ENCODE measurements at places on chromosomes 2 and 18.

DNA sequence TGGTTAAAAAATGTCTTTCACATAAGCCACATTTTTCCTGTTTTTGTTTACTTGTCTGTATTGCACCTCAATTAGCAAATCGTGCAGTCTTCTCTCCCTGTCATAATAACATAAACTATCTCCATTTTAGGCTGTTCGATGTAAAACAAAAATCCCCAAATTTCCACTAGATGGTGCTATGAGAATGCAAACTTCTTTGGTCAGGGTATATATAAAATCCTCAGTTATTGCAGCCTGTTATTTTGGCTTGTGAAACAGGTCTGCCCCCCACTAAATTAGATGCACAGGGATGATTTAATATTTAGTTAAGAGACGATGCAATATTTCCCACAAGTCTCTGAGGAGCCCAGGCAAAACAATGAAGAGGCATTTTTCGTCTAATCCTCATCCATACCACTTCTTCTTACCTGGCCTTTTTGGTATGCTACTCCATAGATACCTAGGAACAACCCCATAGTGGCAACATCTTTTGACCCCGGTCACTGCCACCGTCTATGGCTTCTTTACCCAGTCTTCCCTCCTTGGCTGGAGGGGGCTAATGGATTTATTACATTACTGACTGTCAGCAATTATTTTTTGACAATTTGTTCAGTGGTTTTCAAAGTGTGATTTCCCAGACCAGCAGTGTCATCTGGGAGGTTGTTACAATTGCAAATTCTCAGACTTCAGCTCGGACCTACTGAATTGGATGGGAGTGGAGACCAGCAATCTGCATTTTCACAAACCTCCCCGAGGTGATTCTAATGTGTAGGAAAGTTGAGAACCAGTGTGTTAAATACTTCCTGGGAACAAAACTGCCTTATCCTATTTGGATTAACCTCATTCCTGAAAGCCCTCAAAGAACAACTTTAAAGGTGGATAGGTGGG is 117.4 kb upstream of the CWC22 start:
- H3K36me3 ChIP-seq: no peaks in the 10 kb centered on the region
- H3K27ac ChIP-seq: no peak overlapping the region
- peak; percentile 8 for DNase-seq
- H3K27me3 ChIP-seq: peaks cover 2% of the 10 kb centered on the region
- no peaks in the 10 kb centered on the region for H3K4me1 ChIP-seq

DNA sequence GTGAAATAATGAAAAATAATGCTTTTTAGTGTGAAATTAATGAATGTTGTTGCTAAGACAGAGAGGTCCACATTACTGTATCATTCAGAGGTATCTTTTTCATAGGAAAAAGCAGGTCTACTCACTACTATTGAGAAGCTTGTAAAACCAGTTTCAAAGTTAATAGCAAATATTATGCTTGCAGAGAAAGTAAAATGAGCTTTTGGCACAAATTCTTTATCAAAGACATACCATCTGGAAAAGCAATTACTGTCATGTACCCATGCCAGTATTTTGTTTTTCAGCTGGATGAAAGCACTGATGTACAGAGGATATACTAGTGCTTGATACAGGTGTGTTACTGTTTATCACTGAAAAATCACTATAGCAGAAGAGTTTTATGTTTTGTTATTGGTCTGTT is 77.5 kb downstream of the NCOA1 start:
- H3K27ac ChIP-seq: no peak overlapping the region
- H3K27me3 ChIP-seq: no peaks in the 10 kb centered on the region
- no peaks in the 10 kb centered on the region for H3K4me1 ChIP-seq
- H3K36me3 ChIP-seq: peaks cover 24% of the 10 kb centered on the region

DNA sequence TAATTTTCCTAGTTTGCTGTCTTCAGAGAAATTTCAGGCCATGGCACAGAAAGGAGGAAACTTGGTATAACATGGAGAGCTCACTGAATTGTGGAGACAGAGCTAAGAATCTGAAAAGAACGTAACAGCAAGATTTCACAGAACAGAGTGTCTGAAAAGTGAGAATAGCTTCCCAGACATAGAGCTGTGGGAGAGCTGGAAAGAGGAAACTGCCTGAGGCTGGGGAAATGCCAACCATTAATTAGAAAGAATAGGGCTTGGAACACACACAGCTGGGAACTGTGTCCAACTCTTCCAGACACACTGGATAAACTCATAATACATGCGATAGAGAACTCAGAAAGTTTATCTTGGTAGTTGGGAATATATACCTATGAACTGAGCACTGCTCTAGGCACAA is 51.6 kb upstream of the KYNU start:
- H3K4me1 ChIP-seq: peaks cover under 1% of the 10 kb centered on the region
- H3K27ac ChIP-seq: no peak overlapping the region
- no peak overlapping the region for H3K4me3 ChIP-seq
- no peaks in the 10 kb centered on the region for H3K27me3 ChIP-seq
- no peak for DNase-seq
- no peaks in the 10 kb centered on the region for H3K36me3 ChIP-seq

DNA sequence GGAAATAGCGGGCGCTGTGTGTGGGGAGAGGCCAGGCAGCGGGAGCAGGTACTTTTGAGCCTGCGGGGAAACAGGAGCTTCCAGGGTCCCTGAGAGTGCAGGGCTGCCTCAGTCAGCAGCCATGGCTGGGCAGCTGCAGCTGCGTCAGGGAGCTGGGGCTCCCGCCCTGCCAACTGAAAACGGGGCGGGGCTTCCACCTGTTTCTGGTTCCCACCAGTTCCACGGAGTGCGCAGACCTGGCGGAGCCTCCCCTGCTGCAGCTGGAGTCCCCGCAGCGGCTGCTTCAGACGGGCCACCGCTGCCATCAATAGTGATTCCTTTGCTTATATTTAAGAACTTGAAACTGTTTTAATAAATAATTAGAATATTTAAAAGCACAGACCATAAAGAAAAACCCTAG is 30.6 kb upstream of the RPRM start:
- H3K27me3 ChIP-seq: no peaks in the 10 kb centered on the region
- no peak for DNase-seq
- no peaks in the 10 kb centered on the region for H3K36me3 ChIP-seq
- no peak overlapping the region for H3K27ac ChIP-seq
- H3K4me1 ChIP-seq: no peaks in the 10 kb centered on the region
- no peak overlapping the region for H3K4me3 ChIP-seq

DNA sequence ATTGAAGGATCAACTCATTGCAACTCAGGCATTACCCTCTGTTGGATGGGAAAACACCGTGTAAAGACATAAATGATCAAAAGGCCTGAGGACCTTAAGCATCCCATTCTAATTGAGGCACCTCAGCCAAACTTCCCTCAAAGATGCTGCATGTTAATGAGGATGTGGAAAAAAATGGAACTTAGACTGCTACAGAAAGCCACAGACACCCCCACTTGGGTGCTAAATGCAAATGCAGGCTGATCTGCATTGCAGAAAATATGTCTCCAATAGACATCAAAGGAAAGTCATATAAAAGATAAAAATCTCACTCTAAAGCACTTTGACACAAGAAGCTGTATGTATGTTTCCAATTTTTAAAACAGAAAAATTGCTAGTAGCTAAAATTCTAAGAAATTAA is 504.7 kb downstream of the KCNJ3 start:
- H3K36me3 ChIP-seq: no peaks in the 10 kb centered on the region
- no peaks in the 10 kb centered on the region for H3K27me3 ChIP-seq
- no peak overlapping the region for H3K27ac ChIP-seq
- H3K4me1 ChIP-seq: no peaks in the 10 kb centered on the region
- DNase-seq: no peak
- no peak overlapping the region for H3K4me3 ChIP-seq

- no peaks in the 10 kb centered on the region for H3K27me3 ChIP-seq
- DNase-seq: peak; percentile 72
- H3K4me3 ChIP-seq: peak overlapping the region; percentile 7
These were observed 13.1 kb downstream of the CFLAR start for GRCh38 chr2:201128933-201129505.

GRCh38 chr18:6836331-6836730 is 106.8 kb downstream of the ARHGAP28 start:
- H3K27me3 ChIP-seq: no peaks in the 10 kb centered on the region
- H3K27ac ChIP-seq: no peak overlapping the region
- H3K4me1 ChIP-seq: no peaks in the 10 kb centered on the region
- H3K36me3 ChIP-seq: no peaks in the 10 kb centered on the region

GRCh38 chr2:139218181-139218580 is 438.0 kb upstream of the NXPH2 start:
- H3K27me3 ChIP-seq: no peaks in the 10 kb centered on the region
- no peak for DNase-seq
- no peaks in the 10 kb centered on the region for H3K36me3 ChIP-seq
- H3K4me1 ChIP-seq: no peaks in the 10 kb centered on the region
- no peak overlapping the region for H3K4me3 ChIP-seq

GRCh38 chr2:65019010-65019409 is 29.8 kb downstream of the SLC1A4 start:
- H3K4me3 ChIP-seq: peak overlapping the region; percentile 66
- H3K27ac ChIP-seq: peak overlapping the region; percentile 91
- DNase-seq: no peak
- H3K4me1 ChIP-seq: peaks cover 43% of the 10 kb centered on the region

DNA sequence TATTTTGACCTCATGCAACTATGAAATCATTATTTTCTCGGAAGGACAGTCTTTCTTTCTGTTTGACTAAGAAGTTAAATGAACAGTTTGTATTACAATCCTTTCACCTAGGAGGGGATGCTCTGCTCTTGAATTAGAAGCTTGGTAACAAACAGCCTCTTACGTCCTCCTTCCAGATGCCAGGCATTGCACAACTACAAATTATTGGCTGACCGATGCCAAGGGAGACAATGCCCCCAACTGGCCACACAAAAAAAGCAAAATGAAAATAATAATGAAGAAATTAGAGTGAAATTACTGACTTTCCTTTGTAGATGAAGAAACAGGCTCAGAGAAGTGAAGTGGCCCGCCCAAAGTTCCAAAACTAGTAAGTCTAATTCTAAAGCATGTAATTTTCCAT is 177.9 kb downstream of the CYRIA start:
- H3K4me1 ChIP-seq: no peaks in the 10 kb centered on the region
- H3K36me3 ChIP-seq: no peaks in the 10 kb centered on the region
- H3K27ac ChIP-seq: no peak overlapping the region
- H3K27me3 ChIP-seq: no peaks in the 10 kb centered on the region
- no peak overlapping the region for H3K4me3 ChIP-seq

GRCh38 chr2:94872676-94873361 is 1.6 kb downstream of the TEKT4 start:
- H3K27ac ChIP-seq: no peak overlapping the region
- H3K27me3 ChIP-seq: no peaks in the 10 kb centered on the region
- no peaks in the 10 kb centered on the region for H3K36me3 ChIP-seq
- H3K4me3 ChIP-seq: no peak overlapping the region
- DNase-seq: no peak

- H3K4me3 ChIP-seq: no peak overlapping the region
- no peak for DNase-seq
- H3K4me1 ChIP-seq: no peaks in the 10 kb centered on the region
- no peaks in the 10 kb centered on the region for H3K27me3 ChIP-seq
These were observed 155.9 kb downstream of the TWIST2 start for GRCh38 chr2:239003624-239004273.

GRCh38 chr2:185828326-185828725 is 89.7 kb downstream of the FSIP2 start:
- no peak overlapping the region for H3K27ac ChIP-seq
- H3K36me3 ChIP-seq: no peaks in the 10 kb centered on the region
- no peaks in the 10 kb centered on the region for H3K4me1 ChIP-seq
- no peak for DNase-seq

DNA sequence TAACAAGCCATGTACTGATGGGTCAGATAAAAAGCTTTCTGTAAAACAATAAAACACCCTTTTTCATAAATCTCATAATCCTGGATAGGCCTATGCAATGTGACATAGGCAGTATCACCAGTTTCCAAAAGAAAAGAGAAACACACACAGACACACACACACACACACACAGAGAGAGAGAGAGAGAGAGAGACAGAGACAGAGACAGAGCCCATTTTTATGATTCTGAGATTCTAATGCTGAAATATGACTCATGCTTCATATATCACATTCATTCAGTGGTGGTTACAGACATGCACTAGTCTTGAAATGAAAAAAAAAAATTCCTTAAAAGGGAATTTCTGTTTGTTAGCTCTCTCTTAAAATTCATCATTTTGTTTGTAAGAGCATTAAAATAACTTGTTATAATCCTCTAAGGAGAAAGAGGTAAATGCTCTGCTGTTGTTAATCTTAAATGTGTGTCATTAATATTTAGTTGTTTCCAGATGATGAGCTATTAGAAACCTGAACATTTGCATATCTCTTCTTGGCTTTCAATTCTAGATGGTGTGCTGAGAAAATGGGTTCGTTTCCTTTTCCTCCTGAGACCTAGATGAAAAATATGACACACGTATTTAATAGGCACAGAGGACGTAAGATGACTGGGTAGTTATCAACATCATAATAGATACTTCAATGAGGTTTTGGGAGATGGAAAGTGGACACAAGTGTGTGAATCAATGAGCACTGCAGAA is 1598.7 kb upstream of the ACVR2A start:
- H3K27me3 ChIP-seq: no peaks in the 10 kb centered on the region
- H3K4me3 ChIP-seq: no peak overlapping the region
- no peaks in the 10 kb centered on the region for H3K36me3 ChIP-seq
- no peak for DNase-seq
- no peaks in the 10 kb centered on the region for H3K4me1 ChIP-seq

DNA sequence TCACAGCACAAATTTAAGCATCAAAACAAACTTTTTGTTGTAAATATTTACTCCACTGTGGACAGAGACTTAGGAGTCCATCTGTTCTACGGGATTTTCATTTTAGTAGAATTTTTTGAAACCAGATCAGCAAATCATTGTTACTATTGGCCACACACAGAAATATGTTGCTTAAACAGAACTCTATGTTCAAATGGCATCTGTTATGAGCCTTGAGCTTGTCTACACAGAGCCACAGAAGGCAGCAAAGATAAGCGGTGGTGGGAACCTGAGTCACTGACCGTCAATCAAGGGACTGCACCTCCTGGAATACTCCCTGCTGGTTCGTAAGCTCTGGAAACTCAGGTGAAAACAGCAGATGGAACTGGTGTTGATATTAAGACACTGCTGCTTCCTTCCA is 156.8 kb downstream of the TMEM200C start:
- no peak for DNase-seq
- H3K4me3 ChIP-seq: no peak overlapping the region
- no peaks in the 10 kb centered on the region for H3K36me3 ChIP-seq
- no peaks in the 10 kb centered on the region for H3K4me1 ChIP-seq

DNA sequence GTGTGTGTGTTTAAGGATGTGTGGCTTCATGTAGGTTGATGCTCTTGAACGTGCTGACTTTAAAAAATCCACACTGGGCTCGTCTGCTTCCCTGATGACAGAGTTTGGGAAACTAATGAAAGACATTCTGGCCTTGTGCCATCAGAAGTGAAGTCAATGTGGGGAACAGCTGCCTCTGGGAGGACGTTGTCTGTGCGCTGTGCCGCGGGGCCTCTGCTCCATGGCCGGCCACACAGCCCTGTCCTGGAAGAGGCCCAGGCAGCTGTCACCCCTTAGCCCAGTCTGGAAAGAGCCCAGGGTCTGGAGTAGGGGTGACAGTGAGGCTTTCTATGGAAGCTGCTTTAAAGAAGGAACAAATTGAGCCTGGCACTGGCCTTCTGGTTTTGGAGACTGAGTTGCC is 155.8 kb downstream of the SH3RF3 start:
- H3K27me3 ChIP-seq: no peaks in the 10 kb centered on the region
- H3K27ac ChIP-seq: no peak overlapping the region
- H3K36me3 ChIP-seq: no peaks in the 10 kb centered on the region
- no peak for DNase-seq

Data from CD14-positive monocyte (primary cell).